Fibroblast of villous mesenchyme (primary cell): ENCODE measurements at places on chromosomes 1 and 21. TPM values are rescaled to one million over a fixed set of nuclear protein-coding genes. Genes with fewer than 3 reads are reported as not detected.
A peak's percentile ranks its signal among the peaks of the same experiment; 100 is the strongest.

DNA sequence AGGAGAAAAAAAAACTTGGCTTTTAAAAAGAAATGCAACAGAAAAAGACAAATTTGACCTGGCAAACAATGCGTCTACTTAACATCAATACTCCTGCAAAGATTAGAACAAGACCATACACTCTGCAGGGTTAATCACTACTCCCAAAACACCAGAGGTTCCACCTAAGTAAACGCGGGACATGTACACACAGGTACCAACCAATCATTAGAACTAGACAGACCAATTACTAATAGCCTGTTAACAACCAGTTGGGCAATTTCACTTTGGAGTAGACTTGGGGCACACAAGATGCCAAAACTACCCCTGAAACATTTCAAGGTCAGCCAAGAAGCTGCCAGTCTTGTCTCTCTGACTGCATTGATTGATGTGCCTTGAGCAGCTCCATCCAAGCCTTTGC, 125.8 kb downstream of the RRAGC start:
- no peak for DNase-seq

DNA sequence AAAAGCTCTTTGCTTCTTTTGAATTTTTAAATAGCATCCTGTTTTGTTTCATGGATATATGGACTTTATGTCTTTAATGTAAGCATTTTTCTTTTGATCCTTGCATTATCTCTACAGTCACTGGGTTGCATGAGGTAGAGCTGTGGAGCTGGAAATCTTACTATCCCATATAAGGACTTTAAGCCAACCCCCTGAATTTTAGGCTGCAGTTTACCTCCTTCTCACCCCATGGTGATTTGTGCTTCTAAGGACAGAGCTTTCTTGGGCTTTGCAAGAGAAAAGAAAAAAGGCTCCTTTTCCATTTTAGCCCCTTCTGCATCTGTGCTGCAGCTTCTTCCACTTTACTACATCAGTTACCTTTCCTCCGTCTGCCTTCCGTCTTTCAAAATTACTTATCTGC, 373.8 kb downstream of the HHAT start:
- DNase-seq = no peak

- DNase-seq = no peak
These were observed 7.6 kb downstream of the SIPA1L2 start for GRCh38 chr1:232622378-232622777.

- DNase-seq = no peak
These were observed 839.0 kb downstream of the LRRIQ3 start for GRCh38 chr1:73359001-73359400.

DNA sequence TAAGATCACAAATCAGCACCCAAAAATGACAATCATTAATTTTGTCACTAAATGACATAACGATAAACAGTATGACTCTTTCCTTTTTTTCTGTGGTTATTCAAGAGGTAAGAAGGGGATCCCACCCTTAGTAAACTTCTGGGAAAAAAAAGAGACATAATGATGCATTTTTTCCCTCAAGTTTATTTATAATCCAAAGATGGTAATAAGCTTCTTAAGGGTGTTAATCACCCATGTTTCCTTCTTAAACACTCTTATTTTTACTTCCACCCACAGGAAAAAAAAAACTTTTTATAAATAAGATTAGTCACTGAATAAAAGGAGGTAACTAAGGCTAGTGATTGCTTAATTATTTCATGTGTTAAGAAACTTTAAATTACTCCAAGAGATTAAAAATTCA, 24.7 kb downstream of the RGS1 start:
- DNase-seq = no peak

- DNase-seq = no peak
These were observed 727.8 kb upstream of the ADAMTS5 start for GRCh38 chr21:27694667-27695066.

DNA sequence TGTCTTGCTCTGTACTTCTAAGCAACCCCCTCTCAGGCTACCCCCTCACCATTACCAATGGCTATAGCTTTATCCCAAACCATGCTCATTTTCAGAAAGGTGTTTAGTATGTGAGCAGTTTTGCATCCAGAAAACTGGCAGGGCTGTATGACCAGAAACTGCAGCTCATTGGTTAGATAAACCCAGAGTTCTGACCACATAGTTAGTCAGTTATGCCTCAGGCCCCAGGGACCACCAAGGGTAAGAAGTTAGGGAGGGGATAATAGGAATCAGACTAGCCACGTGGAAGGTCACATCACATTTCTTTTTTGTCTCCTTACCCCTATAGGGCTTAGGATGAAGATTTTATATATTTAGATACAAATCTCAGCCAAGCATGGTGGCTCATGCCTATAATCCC, 1.2 kb downstream of the ITGA10 start:
- no peak for DNase-seq

GRCh38 chr1:206685769-206686477, 1.2 kb downstream of the MAPKAPK2 start:
- peak; percentile 83 for DNase-seq

GRCh38 chr1:93839307-93839706, 39.7 kb downstream of the DNTTIP2 start:
- peak; percentile 92 for DNase-seq

DNA sequence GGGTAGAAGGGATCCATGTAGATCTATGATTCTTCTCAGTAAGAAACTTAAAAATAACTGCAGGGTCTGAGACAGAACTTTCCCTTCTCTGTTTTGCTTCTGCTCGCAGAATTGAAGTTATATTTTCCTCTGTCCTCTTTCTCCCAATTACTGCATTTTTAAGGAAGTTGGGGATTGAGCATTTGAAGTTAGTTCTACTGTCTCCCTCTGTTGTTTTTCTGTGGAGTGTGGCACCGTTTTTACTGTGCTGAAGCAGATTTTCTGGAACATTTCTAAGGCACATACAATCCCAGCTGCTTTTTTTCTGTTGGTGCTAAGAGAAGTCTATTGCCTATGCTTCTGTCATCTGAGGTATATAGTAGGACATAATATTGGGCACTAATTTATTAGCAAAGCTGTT, 43.3 kb downstream of the RASAL2 start:
- DNase-seq = no peak

DNA sequence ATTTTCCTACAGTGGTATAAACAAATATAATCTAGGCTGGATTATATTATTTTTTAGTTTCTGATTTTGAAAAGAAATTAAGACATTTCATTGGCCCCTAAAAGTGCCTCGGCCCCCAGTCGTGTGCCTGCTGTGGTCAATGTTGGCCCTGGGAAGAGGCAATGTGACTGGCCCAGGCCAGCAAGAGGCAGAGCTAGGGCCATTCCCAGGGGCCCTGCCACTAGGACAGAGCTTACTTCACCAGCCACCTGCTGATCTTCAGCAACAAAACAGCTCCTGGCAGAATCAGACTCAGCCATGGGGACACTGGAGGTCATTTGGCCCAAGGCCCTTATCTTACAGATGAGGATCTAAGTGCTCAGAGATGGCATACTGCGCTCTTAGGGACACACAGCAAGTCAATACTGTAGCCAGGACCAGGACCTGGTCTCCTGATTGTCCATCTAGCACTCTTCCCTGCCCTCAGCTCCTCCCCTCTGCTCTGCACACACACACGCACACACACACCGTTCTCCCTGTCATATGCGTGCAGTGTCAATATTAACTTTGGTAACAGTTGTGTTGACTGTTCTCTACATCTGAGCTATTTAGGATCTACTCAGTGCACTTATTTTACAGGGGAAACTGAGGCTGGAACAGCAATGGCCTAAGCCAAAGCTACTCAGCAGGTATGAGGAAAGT, 16.6 kb upstream of the KLHDC7A start:
- no peak for DNase-seq

DNA sequence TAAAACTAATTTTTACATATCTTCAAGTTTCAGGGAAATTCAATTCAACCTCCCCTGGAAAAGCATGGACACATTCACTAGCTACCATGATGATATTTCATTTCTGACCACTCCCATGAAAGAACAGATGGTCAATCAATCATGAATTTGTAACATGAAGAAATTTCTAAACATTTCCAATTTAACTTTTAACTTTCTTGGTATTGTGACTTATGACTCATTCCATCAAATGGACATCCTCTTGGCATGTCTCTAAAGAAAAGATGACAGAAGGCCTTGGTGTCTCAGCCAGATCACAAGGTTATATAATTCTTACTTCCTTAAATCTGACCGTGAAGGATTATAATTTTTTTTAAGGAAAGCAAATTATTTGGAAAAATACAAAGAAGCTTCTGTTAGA, 10.5 kb upstream of the MCOLN3 start:
- DNase-seq = peak; percentile 15

GRCh38 chr1:228781161-228781808, 46.0 kb downstream of the RHOU start:
- DNase-seq = peak; percentile 95

DNA sequence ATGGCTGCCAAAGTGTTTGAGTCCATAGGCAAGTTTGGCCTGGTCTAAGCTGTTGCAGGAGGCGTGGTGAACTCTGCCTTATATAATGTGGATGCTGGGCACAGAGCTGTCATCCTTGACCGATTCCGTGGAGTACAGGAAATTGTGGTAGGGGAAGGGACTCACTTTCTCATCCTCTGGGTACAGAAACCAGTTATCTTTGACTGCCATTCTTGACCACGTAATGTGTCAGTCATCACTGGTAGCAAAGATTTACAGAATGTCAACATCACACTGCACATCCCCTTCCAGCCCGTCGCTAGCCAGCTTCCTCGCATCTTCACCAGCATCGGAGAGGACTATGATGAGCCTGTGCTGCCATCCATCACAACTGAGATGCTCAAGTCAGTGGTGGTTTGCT, 215.8 kb upstream of the JUN start:
- DNase-seq = no peak

DNA sequence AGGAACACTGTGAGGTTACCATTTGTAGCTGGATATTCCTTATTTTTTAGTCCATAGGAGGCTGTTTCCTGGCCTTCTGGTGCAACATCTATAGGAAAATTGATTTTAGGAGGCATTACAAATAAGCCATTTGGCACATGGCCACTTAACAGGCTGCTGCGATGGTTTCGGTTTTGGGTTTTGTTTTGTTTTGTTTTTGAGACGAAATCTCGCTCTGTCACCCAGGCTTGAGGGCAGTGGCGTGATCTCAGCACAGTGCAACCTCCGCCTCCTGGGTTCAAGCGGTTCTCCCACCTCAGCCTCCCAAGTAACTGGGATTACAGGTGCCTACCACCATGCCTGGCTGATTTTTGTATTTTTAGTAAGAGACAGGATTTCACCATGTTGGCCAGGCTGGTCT, 20.1 kb upstream of the LRRC8D start:
- DNase-seq = no peak

DNA sequence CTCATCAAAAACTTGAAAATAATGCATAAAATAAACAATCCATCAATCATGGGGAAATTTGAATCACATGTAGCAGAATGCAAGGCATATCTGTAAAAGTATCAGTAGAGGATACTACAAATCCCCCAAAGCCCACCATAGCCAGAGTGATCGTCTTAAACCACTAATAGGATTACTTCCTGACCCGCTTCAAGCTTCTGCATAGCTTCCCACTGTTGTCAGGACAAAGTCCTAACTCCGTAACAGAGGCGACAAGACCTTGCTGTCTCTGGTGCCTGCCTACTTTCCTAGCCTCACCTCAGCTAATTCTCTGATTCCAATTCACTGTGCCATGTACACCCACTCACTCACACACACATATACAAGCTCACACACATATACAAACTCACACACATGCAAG, 161.2 kb upstream of the NFIA start:
- no peak for DNase-seq

DNA sequence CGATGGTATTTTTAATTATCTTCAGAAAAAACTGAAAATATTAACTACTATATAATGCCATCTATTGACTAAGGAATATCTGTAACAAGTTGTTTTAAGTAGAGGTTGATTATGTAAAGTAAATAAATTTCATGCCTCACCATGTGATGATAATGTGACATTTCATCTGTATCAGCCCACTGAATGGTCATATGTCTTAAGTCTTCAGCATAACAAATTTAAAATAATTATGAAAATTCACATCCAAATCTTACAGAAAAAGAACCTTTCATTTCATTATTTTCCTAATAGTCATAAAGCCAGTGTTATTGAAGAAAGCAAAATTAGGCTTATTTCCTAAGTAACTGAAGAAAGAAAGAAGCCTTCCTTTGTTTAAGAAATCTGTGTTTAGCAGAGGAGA, 72.6 kb downstream of the ITGB3BP start:
- no peak for DNase-seq

DNA sequence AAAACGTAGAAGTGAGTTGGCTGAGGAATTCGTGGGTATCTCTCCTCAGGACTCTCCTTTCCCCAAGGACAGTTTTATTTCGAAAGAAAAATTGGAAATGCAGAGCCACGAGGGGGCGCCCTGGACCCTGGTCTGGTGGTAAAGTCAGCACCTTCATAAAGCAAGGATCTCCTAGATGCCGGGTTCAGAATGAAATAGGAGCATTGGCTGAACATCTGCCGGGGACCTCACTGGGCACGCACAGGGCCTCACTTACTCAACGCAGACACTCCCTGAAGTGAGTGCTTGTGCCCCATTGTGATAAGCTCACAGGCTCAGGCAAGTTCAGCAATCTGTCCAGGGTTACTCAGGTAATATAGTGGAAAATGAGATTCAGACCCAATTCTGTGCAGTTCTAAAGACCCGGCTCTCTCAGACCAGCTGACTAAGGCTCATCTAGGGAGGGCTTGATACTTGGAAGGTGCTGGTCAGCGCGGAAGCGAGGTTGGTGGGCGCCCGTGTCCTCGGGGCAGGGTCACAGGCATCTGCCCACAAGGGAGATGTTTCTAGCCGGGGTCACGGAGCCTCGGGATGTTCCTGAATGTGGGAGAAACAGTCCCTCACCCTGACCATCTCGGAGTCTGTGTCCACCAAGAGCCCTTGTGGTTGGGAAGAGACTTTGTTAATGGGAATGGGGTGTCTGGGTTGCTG, 55.7 kb upstream of the ETV3 start:
- peak; percentile 59 for DNase-seq

GRCh38 chr1:15233689-15234088, 13.3 kb upstream of the FHAD1 start:
- no peak for DNase-seq

GRCh38 chr1:74504933-74505512, 7.4 kb downstream of the LRRC53 start:
- no peak for DNase-seq

- DNase-seq = peak; percentile 61
These were observed 6.7 kb upstream of the RAB3GAP2 start for GRCh38 chr1:220278991-220279390.

GRCh38 chr21:34367320-34367935, 3.6 kb downstream of the KCNE2 start:
- DNase-seq = peak; percentile 80

The IRF6 gene
- total RNA-seq = under 0.01 and 0.32 TPM in 2 replicates

The IGSF5 gene
- total RNA-seq = 0.32 TPM in 1 of 2 replicates, not detected in the other

The OR2L2 gene
- under 0.01 TPM in 1 of 2 replicates, not detected in the other for total RNA-seq

The FMOD gene
- 0.64 and 0.86 TPM in 2 replicates for total RNA-seq

The SPRR4 gene
- total RNA-seq = not detected in 2 replicates
